GM04503 (cell line): ENCODE measurements at places on chromosomes 12 and 14.

GRCh38 chr12:28629691-28630090 lies 439.4 kb downstream of the CCDC91 start:
- no peak for DNase-seq

GRCh38 chr14:67746927-67747326 lies 45.2 kb downstream of the RDH12 start:
- DNase-seq: no peak

DNA sequence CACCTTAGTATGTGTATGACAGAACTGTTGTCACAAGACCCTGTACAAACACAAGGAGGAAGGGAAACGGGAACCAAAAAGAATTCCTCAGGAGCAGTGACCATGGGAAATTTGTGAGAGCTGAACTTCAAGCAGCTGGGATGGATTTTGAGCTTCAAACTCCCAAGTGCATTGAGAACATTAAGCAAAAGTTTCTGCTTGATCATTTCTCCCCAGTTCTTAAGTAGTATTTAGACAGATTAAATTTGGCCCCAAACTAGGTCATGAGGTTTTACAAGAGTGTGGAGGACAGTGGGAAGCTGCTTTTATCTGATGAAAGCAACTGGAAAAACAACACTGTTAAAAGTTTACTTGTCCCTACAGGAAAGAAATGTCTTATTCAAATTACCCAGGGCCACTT lies 206.0 kb upstream of the DCN start:
- no peak for DNase-seq

- peak; percentile 11 for DNase-seq
Observed at GRCh38 chr14:105281371-105282097, 19.3 kb downstream of the BRF1 start.

DNA sequence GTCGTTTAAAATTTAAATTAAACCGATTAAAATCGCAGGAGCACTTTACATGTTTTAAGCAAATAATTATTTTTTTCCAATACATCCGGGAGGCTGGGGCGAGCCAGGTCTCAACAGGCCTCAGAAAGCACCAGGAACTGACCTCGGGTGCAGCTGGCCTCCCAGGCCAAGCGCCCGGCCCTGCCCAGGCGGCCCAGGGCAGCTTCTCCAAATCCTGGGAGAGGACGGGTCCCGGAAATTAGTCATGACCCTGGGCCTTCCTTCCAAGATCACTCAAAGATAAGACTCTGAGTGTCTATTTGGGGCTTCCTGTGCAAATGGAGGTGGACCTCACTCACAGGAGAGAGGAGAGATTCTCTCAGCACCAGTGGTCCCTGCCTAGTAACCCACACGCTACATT lies 177.1 kb downstream of the BCL11B start:
- DNase-seq: no peak

GRCh38 chr12:5499566-5500330 lies 67.8 kb downstream of the NTF3 start:
- DNase-seq: peak; percentile 95

- DNase-seq: no peak
Observed at GRCh38 chr14:91100102-91100501, 13.8 kb upstream of the DGLUCY start.

GRCh38 chr14:75513911-75514672 lies 8.2 kb upstream of the BATF start:
- DNase-seq: no peak

- DNase-seq: no peak
Observed at GRCh38 chr12:113857371-113857770, 108.8 kb downstream of the RBM19 start.
